ENCODE measurements at places on chromosomes 2 and 18.

DNA sequence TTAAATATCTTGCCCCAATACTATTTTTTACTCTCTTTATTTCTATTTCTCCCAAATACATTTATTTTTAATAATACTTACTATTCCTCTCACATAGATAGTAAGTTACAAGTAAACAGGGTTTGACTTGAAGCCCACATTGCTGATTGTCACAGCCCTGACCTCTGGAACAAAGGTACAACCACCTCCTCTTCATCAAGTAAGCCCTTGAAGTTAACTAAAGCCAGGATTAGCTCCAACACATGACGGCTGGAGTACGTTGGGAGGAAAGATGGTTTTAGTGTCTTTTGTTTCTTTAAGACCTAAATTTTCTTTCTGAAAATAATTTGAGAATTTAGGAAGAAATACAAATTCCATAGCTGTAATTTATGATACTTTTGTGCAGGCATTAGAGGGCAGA lies 949 bp downstream of the MYOM1 start:
- no peak for DNase-seq

DNA sequence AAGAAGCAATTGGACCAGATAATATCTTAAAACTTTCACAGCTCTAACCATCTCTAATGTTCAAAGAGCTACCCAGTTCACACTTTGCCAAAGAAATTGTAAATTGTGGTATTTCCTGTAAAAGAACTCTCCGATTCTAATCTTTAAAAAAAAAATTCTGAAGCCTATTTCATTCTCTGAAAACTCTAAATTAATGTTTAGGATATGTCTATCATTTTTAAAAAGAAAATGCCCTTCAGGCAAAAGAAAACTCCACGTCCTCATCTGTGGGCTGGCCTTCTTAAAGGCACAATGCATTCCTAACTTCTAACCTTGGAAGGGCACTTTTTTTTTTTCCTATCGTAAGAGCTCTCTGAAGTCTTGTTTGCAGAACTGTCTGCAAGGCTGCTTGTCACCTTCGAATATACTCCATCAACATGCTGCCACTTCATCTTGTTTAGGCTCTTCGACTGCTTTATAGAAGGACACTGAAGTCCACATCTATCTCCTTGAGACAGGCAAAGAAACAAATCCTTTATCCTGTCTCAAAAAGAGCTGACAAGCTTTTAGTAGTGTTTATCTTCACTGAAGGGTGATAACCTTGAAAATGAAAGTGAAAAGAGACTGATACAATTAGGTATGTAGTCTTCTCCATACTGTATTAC lies 124.3 kb upstream of the SLC39A10 start:
- no peak for DNase-seq

GRCh38 chr2:10452312-10452711 lies 4.2 kb upstream of the ODC1 start:
- no peak for DNase-seq

- DNase-seq = no peak
These were observed 218.2 kb upstream of the RAB12 start for GRCh38 chr18:8391068-8391467.

DNA sequence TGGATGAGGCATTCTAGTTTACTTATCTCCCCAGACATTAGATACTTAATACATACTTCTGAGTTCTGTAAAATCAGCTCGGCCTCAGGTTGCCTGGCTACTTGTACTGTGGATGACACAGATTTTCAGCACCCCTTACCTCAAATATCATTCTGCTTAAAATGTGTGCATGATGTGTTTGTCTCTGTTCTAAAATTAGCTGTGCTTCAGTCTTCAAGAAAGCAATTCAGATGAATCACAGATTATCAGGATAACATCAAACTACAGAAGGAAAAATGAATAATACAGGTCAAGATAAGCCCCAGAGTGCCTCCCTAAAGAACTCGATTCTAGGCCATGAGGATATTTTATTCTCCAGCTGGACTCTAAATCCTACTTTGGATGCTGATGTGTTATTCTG lies 21.3 kb upstream of the MAPRE2 start:
- no peak for DNase-seq

DNA sequence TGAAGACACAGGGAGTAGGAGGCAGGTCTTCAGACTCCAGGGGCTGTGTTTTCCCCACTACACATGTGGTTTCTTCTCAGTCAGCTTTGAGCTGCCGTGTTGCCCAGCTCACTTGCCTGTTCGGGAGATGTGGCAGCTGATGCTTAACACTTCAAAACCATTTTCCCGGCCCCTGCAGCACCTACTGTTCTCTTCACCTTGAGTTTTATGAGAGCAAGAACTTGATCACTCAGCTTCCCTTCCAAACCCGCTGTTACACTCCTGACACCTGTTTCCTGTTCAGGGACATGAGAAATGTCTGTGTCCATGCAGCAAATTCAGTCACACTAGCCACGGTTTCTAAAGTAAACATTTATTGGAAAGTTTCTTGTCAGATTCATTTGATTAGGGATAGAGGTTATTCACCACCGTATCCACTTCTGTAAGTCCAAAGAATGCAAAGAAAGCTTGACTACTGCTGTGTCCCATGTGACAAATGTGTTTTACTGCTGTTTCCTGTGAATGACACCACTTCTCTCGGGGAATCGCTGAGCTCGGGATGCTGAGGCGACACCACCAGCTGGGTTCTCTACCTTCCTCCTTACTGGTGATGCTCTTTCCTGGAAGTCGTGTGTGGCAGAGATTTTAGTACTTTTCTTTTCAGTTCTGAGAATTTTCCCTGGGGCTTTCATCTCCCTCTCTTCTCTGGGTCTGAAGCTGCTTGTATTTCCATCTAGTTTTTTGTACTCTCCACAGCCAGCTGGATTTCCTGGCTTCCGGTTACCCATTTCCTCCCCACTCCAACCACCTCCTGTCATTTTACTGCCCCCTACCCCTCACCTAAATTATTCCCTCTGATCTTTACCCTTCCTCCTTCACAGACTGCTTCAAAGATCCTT lies 91.7 kb downstream of the KLF7 start:
- DNase-seq = no peak

- DNase-seq = no peak
These were observed 10.8 kb upstream of the TAF4B start for GRCh38 chr18:26215247-26215970.

DNA sequence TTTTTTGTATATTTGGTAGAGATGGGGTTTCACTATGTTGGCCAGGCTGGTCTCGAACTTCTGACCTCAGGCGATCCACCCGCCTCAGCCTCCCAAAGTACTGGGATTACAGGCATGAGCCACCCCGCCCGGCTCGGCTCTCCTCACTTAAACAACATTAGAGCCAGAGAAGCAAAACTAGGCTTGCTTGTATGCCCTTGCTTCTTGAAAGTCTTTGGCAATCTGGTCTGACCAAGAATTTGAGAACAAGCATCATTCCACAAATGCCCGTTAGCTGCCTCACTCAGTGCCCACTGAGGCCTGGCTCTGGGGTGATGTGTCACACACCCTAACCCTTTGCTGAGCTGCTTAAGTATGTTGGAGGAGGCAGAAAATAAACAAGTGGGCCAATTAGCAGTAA lies 33.5 kb downstream of the SOWAHC start:
- DNase-seq = no peak

DNA sequence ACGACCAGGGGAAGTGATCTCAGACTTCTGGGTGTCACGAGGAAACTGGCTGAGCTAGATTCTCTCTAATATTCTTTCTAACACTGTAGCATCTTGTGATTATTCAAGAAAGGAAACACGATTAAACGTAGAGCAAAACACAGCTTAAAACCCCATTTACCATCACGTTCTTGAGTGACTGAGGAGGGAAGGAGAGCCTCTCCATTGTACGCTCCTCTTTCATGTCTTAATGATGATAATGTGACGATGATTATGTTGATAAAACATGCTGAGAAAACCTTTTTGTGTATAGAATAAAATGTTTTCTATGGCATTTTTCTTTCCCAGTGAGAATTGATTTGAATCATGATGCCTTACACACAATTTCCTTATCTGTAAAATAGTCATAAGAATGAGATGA lies 705.6 kb upstream of the ID2 start:
- DNase-seq = no peak

GRCh38 chr2:7378591-7378990 lies 461.4 kb downstream of the RNF144A start:
- DNase-seq = no peak

GRCh38 chr2:3667151-3667631 lies 9.2 kb downstream of the ALLC start:
- no peak for DNase-seq

GRCh38 chr2:23069156-23069555 lies 315.8 kb upstream of the KLHL29 start:
- no peak for DNase-seq

DNA sequence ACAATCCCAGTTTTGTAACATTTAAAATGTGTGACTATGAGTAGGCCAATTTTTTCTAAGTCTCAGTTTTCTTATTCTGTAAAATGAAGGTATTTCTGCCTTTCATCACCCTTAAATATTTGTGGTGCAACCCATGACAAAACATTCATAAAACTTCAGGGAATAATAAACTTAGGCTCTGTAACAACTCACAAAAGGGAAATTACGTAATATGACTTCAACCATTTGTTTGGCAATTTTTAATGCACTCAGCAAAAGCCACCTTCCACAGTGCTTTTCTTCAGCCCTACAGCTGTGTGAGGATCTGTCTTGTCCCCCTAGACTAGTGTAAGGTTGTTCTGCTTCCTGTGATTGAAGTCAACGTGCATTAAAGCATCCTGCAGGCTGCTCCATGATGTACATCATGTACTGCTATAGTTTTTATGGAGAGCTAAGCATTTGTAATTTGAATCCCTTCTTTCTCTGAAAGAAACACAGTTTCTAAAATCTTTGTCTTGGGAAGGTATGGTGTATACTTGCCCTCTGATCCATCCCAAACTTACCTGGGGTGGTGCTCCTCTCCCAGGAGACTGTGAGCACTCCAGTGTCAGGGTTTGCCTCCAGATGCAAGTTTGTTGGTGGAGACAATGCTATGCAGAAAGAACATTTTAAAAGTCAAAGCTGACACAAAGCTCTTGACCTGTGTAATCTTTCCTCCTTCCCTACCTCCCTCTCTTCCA lies 39.1 kb downstream of the FN1 start:
- no peak for DNase-seq

DNA sequence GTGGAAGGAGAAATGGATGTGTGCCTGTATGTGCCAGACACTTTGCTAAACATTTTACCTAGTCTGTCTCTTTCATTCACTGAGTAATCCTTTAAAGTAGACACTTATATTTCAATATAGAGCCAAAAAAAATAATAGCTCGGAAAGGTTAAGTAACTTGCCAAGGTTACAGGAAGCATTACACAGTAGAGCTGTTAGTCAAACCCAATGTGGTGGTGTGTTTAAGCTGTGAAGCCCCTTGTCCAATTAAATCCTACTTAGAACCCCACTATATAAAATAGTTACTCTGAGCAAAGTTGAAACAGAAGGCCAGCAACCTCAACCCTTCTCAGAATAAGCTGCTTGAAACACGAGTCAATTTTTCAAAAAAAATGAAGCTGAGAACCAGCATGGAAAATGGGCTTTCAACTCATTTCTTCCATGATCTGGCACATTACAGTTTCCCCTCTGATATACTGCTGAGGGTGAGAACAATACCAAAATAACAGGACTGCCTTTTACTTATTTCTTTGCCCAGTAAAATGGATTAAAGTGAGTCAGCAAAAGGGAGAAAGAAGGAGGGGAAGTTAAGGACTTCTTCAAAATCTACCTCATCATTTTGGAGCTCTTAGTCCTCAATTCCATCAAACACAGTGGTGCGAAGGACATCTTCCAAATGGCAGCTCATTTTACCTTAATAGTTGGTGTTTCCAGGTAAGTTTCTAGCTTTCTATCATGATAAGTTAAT lies 7.9 kb downstream of the RDH14 start:
- no peak for DNase-seq
